ENCODE measurements at places on chromosomes 4 and X. TPM values are rescaled to one million over a fixed set of nuclear protein-coding genes. Genes with fewer than 3 reads are reported as not detected.

- DNase-seq = no peak
Measured at GRCh38 chr4:2073808-2074481, 14.8 kb downstream of the NAT8L start.

GRCh38 chr4:3074846-3075651 lies 568 bp downstream of the HTT start:
- peak; percentile 39 for DNase-seq

- no peak for DNase-seq
Measured at GRCh38 chr4:111666826-111667360, 478.4 kb upstream of the FAM241A start.

DNA sequence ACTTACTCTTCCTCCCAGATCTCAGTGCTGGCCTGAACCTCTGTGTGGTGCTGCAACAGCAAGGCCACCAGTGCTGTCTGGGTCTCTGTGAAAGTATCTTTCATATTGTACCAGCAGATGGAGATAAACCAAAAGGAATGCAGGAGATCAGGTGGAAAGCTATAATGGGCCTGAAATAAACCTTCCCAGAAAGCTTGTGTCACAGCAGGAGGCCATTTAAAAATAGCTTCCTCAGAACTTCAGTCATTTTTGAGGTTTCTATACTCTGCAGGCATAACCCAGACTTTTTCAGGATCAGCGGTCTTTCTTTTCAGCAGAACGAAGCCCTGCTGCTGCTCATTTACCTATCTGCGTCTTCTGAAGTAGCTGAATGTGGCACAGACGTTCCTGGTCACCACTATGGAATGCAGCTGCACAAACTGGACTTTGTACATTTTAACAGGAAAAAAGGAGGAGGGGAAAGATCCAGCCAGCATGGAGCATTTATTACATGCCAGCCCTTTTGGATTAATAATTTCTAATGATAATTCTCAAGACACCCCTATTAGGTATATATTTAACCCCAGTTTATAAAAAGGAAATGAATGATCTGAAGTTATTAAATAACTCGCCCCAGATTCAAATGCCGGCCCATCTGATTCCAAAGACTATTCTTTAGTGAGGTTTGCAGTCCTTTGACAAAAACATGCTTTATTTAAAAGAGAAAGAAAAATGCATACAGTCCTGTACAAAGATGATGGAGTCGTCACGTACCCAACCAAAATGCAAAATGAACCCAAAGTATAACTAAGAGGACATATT lies 119.7 kb downstream of the NFKB1 start:
- peak; percentile 86 for DNase-seq

- DNase-seq = no peak
Measured at GRCh38 chrX:54397113-54397512, 39.3 kb upstream of the WNK3 start.

DNA sequence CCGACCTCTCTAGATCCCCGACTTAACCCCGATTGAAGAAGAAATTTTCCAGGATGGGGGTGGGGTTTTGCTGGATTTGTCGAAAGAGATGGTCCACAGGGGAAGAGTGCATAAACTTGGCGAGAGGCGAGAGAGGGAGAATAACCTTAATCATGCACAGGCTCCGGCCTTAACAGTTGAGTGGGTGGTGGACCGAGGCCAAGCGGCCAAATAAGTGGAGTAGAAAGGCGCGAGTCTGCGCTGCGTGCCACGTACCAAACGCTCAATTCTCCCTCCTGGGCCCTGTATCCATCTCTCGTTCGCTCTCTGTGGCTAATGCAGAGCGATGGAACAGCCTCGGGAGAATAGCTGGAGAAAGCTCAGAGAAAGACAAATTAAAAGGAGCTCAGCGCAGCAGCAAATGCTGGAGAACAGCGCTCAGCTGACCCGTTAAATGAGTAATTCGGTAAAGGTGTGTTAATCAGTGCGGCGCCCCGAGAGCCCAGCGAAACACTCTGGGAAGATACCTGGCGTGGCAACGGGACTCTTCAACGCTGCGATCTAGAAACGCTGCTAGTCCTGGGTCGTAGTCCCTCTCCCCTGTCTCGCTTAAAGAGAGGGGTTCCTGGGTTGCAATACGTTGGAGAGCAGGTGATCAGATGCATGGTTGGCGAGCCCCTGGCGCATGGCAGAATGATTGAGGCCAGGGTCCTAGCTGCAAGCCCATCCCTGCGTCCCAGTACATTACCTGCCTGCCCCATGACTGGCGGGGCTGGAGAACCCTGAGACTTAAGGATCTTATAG lies 887 bp upstream of the IL1RAPL2 start:
- no peak for DNase-seq

- DNase-seq = no peak
Measured at GRCh38 chr4:138959097-138959815, 56.3 kb upstream of the NOCT start.

GRCh38 chr4:40523581-40523980 lies 106.1 kb downstream of the RBM47 start:
- DNase-seq = no peak

DNA sequence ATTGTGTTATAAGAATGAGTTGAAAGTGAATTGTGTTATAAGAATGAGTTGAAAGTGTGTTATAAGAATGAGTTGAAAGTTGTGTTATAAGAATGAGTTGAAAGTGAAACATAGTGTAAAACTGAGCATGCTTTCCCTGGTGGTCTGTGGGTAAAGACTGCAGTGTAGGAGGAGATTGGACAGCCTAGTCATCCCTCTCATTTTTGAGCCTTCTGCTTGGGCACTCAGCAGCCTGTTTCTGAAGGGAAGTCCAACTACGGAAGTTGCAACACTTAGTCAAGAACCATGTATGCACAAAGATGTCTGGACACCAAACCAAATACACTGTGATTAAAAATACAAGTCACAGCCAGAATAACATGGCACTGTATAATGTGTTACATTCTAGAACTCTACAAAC lies 72.6 kb downstream of the ANK2 start:
- DNase-seq = no peak

DNA sequence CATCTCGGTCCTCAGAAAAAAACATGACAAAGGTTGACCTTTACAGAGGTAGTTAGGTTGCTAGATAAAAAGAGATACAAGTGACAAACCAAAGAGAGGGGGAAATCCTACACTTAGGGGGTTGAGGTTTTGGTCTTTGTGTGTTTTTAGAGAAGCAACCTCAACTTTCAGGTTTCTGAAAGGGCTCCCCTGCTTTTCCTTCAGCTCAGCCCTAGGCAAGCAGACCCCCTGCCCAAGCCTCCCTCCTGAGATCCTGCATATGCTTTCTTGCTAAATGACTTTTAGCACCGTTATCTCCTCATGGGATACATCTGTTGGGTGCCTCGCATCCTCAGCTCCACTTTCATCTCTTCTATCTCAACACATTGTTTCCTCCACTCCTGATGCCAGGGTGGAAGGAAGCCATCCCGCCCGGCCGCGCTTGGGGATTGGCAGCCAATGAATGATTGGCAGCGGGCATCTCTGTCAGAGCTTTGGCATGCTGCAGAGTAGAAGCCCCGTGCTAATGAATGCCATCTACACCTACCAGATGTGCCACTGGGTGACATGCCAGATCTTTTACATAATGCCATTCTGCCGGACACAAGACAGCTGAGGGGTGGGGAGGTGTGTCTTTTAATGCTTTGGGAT lies 15.0 kb upstream of the PRDM8 start:
- DNase-seq = no peak

GRCh38 chr4:157079441-157079840 lies 3.5 kb downstream of the GLRB start:
- DNase-seq = no peak

- no peak for DNase-seq
Measured at GRCh38 chr4:103098756-103099440, 736 bp downstream of the BDH2 start.

- DNase-seq = no peak
Measured at GRCh38 chr4:102497986-102498385, 3.2 kb upstream of the NFKB1 start.

- DNase-seq = no peak
Measured at GRCh38 chr4:127538016-127538415, 94.7 kb upstream of the INTU start.

GRCh38 chrX:112734290-112734689 lies 54.6 kb upstream of the LHFPL1 start:
- no peak for DNase-seq

POU4F2 gene
- total RNA-seq = not detected

IGFBP7 gene
- total RNA-seq = 1,249 TPM

SYP gene
- total RNA-seq = 6.6 TPM

LUZP4 gene
- total RNA-seq = not detected

LNX1 gene
- 17.1 TPM for total RNA-seq

IL13RA1 gene
- total RNA-seq = 23.6 TPM

SLC25A43 gene
- total RNA-seq = 10.6 TPM

SHROOM2 gene
- 9.9 TPM for total RNA-seq
